ENCODE measurements at places on chromosomes 1 and 21.

- DNase-seq: no peak
Observed at GRCh38 chr1:1764876-1765470, 13.3 kb downstream of the NADK start.

- no peak for DNase-seq
Observed at GRCh38 chr1:227736814-227737432, 1.7 kb downstream of the SNAP47 start.

GRCh38 chr1:33157131-33157530 lies 24.7 kb downstream of the TRIM62 start:
- DNase-seq: no peak

DNA sequence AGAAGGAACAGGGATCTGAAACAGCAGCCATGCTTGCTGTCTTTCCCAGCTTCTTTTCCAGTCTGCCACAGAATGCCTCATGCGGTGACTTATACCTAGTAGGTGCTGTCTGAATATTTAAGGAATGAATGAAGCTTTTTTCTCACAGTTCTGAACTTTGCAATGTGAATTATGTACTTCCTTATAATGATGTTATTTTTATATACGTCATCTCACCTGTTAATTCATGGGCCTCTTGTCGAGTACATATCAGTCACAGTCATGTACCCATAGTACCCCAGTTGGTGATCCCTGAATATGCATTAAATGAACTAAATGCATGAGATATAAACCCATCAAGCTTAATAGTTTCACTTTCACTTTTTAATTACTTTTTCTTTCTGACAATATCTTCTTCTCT lies 132.7 kb downstream of the NTNG1 start:
- no peak for DNase-seq

DNA sequence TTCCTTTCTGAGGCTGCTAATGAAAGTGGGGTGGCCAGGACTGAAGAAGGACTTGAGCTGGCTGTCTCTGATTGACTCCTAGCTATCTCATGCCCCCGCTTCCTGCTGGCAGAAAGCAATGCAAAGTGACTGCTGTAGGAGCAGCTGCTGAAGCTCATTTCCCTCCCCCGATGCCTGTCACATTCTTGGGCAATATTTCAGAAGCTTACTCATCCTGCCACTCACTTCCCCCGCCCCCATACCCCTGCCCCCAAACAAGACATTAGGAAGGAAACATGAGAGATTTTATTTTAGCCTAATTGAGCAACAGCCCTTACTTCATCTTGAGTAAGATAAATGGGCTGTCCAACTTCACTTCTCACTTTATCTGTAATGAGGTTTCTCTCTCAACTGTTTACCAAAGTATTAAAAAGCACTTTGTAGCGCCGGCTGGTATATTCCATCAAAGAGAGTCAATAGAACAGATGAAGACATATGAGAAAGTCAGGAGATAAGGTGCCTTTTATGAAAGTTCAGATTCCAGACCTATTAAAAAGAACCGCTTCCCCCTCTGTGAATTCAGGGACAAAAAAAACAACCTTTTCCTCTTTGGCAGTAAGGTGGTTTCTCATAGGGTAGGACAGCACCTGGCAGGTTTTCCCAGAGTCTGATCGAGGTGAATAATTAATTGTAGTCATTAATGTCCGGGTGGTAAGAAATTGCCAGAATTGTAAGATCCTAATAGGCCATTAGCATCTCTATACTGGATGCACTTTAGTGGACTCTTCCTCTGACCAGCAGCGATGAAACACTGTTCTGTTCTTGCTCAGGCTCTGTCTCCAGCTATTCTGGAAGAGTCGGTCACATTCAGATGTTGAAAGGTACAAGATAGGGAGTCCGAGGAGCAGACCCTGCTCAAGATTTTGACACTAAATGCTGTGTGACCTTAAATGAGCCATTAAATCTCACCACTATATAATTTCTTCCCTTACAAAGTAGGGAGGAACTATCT lies 70.2 kb downstream of the SH3GLB1 start:
- no peak for DNase-seq

- DNase-seq: no peak
Observed at GRCh38 chr1:48807554-48808260, 31.0 kb upstream of the BEND5 start.

DNA sequence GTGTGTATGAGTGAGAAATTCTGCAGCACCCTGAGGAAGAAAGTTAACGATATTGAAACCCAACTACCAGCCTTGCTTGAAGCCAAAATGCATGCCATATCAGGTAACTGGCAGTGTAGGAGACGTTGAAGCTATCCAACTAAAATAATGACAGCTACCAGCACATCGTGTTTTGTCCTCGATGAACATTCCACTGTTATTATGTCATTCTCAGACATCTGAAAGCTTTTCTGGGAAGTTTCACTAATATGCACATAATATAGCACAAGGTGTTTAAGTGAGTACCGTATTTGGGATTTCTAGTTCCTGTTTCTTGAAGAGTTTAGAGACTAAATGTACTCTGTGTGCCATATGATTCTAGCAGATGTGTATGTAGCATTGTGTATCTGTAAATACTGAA lies 173.5 kb downstream of the DISC1 start:
- DNase-seq: no peak

DNA sequence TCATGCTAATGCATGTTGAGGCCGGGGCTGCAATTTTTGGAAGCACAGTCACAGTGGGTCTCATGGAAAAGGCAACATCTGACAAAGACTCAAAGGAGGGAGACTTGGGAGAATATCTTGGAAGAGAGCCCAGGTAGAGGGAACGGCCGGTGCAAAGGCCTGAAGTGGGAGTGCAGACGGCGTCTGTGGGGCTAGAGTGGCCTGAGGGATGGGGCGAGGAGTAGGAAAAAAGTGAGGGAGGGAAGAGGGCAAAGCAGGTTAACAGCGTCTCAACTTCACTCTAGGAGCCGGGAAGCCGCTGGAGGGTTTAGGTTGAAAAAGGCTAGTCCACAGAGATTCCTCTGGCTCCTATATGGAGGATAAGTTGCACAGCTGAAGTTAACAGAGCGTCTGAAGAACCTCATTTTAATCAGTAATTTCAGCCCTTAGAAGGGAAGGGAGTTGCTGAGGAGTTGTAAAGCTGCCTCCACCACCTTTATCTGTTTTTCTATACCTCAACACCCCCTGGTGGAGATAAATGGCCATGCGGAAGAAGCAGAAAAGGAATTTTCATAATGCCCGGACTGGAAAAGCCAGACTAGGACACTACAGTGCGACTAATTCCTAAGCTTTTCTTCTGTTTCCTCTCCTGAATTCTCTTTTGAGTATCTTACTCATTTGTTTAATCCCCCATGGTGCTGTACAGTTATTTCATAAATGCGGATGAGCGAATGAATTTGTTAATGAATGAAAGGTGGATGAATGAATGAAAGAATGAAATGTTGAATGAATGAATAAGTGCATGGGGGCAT lies 78.7 kb upstream of the ZNF281 start:
- peak; percentile 19 for DNase-seq

DNA sequence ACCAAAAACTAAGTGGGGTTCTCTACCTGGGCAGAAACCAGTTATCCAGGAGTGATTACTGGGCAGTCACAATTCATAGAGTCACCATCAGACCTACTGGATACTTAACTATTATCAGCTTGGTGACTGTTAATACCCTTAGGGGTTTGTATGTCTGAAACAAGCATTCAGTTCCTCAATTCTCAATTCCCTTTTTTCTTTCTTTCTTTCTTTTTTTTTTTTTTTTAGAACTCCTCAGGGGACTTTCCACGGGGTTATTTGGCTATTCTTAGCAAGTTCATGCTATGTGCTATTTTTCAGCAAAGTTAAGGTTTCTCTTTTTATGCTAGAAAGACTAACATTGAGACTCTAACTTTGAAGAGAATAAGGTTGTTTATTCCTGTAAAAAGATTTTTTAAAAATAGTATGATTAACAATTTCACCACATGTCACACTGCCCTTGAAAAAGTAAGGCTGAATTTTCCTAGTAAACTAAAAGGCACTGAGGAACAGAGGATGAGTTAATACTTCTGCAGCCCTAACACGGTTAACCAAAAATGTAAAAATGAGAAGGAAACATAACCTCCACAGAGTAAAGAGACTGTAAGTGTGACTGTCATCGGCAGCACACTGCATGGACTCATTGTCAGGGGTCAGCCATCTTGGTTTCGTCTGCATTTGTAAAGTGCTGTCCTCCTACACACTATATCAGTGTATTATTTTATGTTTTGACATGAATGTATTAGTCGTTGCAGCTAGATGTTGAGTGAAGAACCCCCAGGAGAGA lies 310.2 kb downstream of the NTNG1 start:
- no peak for DNase-seq

DNA sequence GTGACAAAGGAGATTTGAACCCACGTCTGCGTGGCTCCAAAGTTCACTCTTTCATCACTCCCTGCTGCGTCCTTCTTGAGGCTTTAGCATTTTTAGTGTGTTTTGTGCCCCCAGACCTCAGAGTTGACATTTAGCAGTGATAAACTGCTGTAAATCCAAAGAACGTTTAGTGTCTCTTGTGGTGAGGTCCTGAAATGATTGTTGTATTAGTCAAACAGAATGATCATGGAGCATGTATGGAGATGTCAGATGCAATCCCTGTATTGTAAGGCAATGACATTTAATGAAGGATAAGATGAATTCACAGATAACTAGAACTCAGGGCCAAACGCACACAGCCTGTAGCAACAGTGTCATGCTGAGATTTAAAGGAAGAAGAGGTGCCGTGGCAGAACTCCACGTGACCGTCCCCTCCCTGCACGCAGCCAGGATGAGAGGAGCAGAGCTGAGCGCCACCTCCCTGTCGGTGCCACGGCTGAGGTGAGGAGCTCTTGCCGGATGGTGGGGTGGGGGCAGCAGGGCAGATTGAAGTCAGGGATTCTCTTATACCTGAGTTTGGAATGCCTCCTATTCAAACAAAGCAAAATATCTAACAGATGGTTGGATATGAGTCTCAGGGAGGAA lies 30.1 kb downstream of the NTPCR start:
- DNase-seq: no peak

DNA sequence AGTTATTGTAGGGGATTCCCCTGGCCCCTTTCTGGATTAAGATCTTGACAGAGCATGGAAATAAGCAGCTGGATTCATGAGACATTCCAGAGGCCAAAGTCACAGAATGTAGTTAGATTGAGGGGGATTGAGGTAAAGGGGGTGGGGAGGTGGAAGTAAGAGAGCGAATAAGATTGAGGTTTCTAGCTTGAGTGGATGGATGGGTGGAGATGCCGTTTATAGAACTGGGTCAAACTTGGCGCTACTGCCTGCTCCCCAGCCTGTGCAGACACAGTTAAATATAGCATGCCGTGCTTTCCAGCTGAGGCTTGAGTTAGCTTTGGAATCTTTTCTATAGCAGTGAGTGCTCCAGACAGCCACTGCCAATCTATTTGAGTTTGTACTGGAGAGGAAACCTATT lies 85.7 kb downstream of the DYRK1A start:
- no peak for DNase-seq

GRCh38 chr1:81802707-81803430 lies 2.1 kb downstream of the ADGRL2 start:
- no peak for DNase-seq

- peak; percentile 16 for DNase-seq
Observed at GRCh38 chr1:30670240-30671060, 52.9 kb downstream of the MATN1 start.

- no peak for DNase-seq
Observed at GRCh38 chr1:50538476-50538875, 115.2 kb upstream of the DMRTA2 start.

- no peak for DNase-seq
Observed at GRCh38 chr1:174169342-174169741, 10.0 kb downstream of the RABGAP1L start.

Measured in GOT3 (cell line).